ENCODE measurements at places on chromosomes 7 and 10.
A peak's percentile ranks its signal among the peaks of the same experiment; 100 is the strongest.

DNA sequence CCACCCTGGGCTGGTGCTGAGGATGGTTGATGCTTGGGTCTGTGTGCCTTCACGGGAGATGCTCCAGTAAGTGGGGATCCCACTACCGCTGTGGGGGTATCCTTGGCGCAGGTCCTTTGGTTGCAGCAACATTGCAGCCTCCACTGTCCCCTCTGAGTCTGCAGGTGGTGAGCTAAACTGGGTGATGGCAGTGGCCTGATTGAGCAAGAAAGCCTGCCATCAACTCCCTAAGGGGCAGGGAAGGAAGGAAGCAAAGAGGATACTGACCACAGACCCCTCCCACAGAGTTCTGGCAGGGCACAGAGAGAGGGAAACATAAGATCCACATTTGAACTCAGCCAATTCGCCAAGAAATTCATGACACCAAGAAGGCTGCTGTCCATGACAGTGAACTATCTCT, 43.2 kb downstream of the MYO1G start:
- no peak for DNase-seq

DNA sequence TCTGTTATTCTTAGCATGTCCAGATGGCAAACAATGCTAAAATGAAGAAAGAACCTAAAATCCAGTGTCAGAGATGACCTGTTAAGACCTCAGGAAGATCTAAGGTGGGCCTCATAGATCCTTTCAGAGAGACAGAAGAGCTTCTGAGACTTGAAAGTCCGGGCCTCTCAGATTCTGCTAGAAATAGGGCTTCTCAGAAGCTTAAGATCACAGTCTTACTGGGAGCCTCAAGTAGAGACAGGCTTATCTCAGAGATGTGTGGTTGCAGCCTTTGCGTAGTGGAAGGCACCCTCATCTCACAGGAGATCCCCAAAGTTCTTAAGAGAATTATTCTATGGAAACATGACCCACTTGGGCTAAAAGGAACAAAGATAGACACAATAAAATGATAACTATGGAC, 642.8 kb downstream of the TNS3 start:
- DNase-seq, result no peak

DNA sequence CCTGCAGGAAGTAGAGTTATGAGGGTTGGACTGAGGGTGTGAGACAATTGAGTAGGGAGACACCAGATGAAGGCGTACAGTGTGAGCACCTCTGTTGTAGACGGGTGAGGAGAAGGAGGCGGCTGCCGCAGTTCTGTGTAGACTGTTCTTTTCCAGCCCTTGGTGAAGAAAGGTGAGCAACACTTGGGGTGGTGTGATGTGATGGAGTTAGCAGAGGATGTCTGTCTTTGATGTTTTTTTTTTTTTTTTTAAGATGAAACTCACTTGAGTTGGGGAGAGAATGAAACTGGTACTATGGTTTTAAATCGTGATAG, 42.8 kb upstream of the RNF216 start:
- peak; percentile 64 for DNase-seq

GRCh38 chr10:4867520-4868356, 41.7 kb downstream of the AKR1E2 start:
- no peak for DNase-seq

- DNase-seq, result no peak
These were observed 29.9 kb downstream of the SNX13 start for GRCh38 chr7:17910377-17910776.

DNA sequence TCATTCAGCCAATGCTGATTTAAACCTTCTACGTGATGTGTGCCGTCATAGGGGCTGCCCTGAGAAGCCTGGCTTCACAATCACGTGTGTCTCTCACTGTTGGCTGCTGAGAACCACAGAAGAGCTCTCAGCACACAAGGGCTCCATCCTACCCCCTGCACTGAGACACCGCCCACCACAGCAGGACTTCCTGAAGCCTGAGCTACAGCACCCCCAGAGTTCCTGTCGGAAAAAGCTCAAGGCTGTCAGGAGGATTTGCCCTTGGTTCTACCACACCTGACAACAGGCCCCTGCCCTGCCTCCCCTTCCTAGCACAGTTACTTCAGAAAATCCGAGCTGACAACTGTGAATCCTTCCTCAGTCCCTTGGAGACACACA, 191.9 kb downstream of the MAD1L1 start:
- peak; percentile 14 for DNase-seq

- DNase-seq, result peak; percentile 72
These were observed 7.9 kb downstream of the SLC25A28 start for GRCh38 chr10:99612167-99612831.

- DNase-seq, result no peak
These were observed 30.9 kb upstream of the LMTK2 start for GRCh38 chr7:98075801-98076200.

DNA sequence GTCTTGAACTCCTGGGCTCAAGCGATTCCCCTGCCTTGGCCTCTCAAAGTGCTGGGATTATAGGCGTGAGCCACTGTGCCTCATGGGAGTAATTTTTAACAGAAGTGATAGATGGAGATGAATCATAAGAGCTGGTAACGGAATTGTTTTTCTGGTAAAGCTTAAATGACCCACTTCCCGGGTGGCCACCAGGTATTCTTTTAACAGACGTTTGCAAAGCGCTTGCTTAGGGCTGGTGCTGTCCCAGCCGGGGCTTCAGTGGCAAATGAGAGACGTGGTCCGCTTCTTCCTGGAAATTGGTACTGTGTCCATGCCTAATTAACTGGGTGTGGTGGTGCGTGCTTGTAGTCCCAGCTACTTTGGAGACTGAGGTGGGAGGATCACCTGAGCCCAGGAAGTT, 23.5 kb downstream of the CAMK1D start:
- no peak for DNase-seq

DNA sequence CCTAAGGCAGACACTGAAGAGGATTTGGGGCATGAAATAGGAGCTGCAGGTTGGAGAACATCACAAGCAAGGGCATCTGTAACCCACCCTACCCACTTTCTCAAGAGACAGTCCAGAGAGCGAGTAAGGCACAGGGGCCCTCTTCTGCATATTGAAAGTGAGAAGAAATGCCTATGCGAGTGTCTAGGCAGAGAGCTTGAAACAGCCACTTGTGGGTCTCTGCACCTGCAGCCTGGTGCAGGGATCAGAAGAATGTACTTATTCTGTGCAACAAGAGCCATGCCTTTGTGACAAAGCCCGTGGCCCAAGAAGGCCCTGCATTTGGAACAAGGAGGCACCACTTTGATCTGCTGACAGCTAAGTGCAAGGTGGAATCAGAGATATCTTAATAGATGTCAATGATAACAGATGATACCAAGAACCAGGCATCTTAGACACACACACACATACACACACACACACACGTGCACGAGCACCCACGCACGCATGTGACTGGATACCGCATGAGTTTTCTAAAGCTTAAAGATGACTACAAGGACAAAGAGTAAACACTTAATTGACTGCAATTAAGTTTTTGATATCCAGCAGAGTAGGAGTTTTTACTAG, 89.3 kb downstream of the NPSR1 start:
- DNase-seq, result no peak

- no peak for DNase-seq
These were observed 7.0 kb downstream of the FAM221A start for GRCh38 chr7:23687011-23687410.

- DNase-seq, result no peak
These were observed 45.4 kb upstream of the NAMPT start for GRCh38 chr7:106329971-106330733.

DNA sequence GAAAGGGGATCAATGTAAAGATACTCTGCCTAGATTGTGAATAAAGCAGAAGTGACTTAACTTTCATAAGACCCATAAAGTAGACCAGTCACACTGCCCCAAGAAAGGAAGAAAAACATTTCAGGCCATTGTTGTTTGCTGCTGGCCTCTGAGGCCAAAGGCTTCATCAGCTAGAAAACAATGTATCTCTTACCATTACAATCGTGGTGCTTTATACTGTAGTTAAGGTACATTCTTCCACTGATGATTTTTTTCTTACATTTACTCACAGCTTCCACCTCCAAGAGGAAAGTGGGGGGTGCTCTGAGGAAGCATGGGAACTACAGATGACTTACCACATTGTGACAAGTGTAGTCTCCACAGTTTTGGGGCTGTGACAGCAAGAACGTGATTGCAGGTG, 68.6 kb downstream of the NRG3 start:
- DNase-seq, result no peak

- DNase-seq, result no peak
These were observed 7.9 kb downstream of the FAM13C start for GRCh38 chr10:59354434-59354833.

DNA sequence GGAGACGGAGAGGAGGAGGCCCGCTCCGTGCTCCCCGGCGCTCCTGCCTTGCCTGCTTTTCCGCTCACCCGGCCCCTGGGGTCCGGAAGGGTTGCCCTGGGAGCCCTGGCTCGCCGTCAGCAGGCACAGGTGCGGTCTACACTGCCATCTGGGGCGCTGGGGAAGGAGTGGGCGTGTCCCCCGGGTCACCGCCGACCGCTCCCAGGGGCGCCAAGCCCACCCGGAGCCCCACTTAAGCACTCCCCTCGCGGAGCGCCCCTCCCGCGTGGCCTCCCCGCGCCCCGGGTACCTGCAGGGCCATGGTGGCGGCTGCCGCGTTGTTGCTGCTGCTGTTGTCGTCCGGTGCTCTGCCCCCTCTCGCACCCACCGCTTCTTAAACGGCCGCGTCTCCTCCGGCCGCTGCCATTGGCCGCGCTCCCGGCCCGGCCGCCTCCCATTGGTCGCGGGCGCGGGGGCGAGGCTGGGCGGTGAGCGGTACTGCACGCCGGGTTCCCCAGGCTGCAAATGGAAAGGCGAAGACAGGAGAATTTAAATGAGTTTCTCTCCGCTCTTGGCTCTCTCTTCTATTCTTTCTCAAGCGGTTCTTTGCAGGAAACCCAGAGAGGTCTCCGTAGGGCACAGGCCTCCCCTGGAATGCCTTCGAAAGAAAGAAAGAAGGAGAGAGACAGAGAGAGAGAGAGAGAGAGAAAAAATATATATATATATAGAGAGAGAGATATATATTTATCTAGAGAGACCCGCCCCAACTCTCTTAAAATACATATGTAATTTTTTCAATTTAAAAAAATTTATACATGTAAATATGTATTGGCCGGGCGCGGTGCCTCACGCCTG, at the start of gene ACBD7:
Gene ACBD7 (minus strand): TSS at position 349 of the 834 bp plus-strand sequence. CDS start 48 bp downstream, at position 301.
- DNase-seq, result peak; percentile 79

- DNase-seq, result no peak
These were observed 3.2 kb downstream of the MGMT start for GRCh38 chr10:129470103-129470851.

- DNase-seq, result no peak
These were observed 4.0 kb downstream of the BRAF start for GRCh38 chr7:140920745-140921144.

GRCh38 chr7:12303495-12303894, 92.4 kb downstream of the TMEM106B start:
- no peak for DNase-seq

DNA sequence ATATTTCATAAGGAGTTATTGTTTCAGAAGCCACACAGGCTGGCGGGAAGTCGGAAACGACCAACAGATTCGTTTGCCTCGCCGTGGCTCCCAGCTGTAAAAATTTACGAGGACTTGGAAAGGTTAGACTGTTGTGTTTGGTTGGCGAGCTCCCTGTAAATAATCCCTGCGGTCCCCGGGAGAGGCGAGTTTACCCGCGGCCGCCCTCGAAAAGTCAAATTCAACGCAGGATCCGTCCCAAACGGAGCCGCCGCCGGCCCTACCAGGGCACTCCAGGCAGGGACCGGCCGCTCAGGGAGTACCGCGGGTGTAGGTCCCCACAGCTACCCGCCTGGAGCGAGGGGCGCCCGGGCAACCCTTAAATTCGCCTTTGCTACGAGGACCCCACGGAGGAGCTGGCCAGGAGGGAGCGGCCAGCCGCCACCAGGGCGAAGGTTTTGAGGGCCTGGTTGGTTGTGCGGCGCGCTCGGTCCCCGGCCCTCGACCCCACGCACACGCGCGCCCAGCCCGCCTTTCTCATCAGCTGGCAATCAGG, 726 bp upstream of the HOXA9 start:
- no peak for DNase-seq

DNA sequence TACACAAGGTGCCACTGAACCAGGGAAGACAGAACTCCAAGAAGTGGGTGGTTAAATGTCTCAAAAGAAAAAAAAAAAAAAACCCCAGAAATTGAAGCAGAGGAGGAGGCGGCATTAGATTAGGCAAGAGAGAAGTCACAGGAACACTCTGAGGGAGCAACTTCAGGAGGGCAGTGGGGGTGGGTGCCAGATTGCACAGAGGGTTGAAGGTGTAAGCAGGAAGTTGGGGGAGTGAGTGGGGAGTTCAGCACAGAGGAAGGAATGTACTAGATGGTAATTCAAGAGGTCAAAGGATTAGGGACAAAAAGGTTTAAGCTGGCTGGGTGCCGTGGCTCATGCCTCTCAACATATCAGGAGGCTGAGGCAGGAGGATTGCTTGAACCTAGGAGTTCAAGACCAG, 110.0 kb upstream of the PDLIM1 start:
- DNase-seq, result no peak

GRCh38 chr10:112510384-112510783, 63.4 kb downstream of the VTI1A start:
- no peak for DNase-seq

- no peak for DNase-seq
These were observed 141.4 kb downstream of the TFEC start for GRCh38 chr7:115888981-115889668.

DNA sequence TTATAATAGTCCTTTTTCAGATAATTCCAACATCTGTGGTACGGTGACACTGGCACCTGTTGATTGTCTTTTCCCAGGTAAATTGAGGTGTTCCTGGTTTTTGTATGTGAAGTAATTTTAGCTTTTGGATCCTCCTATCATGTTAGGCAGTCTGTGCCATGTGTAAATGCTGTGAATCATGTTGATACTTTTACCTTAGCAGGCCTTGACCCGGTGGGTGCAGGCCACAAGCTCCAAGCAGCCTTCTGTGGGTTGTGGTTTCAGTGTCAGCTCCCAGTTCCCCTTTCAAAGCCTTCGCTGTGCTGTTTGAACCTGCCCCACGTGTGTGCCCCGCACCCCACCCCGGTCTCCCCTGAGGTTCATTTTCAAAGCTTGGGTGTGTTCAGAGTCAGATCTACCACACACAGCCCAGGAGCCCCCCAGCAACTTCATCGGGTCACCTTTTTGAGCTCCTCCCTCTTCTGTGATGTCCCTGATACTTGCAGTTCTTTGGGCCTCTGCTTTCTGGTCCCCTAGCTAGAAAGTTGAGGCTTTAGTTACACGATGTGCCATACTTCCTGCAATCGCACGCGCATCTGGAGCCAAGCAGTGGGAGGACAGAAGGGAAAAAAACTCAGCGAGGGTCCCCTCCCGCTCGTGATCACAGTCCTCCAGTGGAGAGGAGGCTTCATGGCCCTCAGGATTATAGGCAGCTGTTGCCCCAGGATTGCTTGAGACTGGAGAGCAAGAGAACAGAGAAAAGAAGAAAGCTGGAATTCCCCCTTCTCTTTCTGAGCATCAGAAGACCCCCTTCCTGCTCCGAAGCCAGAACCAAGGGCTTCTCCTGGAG, 8.7 kb upstream of the BHLHA15 start:
- peak; percentile 70 for DNase-seq

Data from CD4-positive, alpha-beta T cell treated with Interleukin-17A for 1 hour (primary cell).